Choroid plexus epithelial cell (primary cell): ENCODE measurements at places on chromosomes 5 and 9.

DNA sequence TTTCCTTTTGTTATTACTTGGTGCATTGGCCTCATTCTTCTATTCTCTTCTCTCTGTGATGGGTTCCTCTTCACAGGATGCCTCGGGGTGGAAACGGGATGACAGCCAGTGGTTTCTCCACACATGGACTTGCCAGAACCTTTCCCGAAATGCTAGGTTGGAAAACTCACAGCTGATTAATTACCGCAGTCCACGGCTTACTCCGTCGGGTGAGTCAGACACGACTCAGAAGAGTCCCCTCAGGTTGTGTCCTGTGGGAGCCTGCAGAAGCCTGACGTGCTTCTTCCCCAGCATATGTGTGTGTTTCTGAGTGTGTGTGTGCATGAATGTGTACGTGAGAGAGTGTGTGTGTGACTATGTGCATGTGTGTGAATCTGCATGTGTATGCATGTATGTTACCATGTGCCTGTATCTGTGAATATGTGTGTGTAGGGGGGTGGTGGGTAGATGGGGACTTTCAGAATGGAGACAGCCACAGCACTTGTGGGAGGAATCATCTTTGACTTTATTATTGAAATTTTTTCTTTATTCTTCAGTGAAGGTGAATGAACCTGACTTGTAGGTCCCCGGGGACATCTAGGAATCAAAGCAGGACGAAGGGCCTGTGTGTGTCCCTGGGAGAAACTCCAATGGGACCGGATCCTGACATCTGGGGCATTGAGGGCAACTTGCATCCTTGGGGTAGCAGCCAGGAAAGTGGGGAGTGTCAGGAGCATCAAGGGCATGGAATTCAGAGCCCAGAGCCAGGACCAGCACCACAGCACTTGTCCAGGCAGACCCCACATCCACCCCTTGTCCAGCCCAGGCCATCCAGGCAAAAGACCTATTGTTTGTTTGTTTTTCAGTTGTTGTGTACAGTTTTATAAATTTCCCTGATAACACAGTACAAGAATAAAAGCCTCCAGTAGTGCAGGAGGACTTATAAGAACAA lies 21.9 kb upstream of the MED10 start:
- peak; percentile 15 for DNase-seq

GRCh38 chr5:175317872-175318271 lies 126.1 kb downstream of the DRD1 start:
- DNase-seq: no peak

DNA sequence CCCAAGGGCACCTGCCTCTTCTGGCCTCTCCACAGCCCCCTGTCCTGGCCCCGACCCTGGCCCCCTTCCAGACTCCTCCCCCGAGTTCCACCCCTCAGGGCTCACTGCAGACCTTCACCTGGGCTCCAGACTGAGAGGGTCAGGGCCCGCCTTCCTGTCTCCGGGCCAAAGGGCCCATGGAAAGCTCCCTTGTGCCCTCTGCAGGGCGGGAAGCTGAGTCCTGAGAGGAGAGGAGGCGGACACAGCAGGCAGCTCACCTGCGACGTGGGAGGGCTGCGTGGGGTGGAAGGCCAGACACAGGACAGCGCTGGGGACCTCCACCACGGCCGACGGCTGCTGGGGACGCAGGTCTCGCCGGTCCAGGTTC lies 20.6 kb downstream of the DYNC2I2 start:
- no peak for DNase-seq

GRCh38 chr5:156201788-156202403 lies 125.1 kb upstream of the SGCD start:
- DNase-seq: peak; percentile 10

- no peak for DNase-seq
Observed at GRCh38 chr9:95108777-95109176, 208.7 kb downstream of the FANCC start.

- DNase-seq: peak; percentile 91
Observed at GRCh38 chr5:115333164-115333563, 36.7 kb upstream of the CCDC112 start.

DNA sequence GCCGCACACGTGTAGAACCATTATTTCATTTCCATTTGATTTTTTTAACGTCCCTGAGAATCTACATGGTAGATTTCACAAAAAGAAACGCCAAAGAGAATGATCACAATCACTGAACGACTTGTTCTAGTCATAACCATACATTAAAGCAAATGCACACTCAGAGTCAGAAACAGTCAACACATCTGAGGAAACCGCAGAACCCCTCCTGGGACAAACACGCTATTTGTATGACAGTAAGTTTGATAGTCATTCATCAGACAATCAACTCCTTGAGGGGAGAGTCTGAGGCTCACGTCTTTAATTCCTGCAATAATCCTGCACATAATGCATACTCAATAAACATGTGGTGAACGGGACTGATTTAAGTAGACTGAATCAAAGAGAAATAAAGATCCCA lies 129.2 kb downstream of the MED27 start:
- DNase-seq: no peak
